ENCODE measurements at places on chromosomes 2 and 18.

- DNase-seq = no peak
These were observed 8.9 kb upstream of the MYL12A start for GRCh38 chr18:3238742-3239141.

DNA sequence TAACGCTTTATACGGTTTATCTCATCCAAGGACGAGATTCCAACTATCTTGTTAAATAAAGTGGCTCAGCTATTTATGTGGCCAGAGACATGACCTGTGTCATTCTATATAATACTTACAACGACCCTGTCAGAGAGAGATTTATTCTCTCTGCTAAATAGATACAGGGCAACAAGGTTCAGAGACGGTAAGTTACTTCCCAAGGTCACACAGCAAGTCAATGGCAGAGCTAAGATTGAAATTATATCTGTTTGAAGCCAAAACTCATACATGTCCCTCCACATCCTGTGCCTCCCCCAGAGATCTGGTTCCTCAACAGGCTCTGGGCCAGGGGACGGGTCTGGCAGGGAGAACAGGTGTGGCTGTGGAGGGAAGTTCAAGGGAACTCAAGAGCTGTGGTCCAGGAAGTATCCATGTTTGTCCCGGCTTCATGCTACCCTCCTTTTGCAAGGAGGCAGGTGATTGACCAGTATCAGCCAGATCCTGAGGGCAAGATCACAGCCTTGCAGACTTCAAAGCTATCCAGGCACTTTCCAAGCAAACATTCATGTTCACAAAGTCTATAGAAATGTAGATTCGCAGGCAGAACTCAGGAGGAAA is 99.8 kb downstream of the CAPN13 start:
- no peak for DNase-seq

DNA sequence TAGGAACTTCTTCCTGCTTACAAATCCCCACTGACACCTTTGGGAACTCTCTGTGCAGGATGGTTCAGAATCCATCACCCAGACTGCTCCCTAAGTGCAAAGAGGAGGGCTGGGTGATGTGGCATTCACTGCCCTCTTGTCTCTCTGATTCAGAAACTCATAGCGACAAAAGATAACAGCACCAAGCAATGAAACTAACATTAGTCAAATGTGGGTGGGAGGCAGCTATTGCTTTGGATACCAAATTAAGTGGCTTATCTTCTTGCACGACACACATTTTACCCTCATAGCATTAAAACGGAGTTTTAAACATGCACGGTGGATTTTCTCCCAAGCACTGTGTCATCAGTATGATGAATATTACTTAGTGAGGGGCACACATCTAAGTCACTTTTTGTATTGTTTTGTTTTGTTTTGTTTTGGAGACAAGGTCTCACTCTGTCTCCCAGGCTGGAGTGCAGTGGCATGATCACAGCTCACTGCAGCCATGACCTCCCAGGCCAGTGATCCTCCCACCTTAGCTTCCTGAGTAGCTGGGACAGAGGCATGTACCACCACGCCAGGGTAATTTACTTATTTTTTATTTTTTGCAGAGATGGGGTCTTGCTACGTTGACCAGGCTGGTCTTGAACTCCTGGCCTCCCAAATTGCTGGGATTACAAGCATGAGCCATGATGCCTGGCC is 40.9 kb upstream of the NEB start:
- no peak for DNase-seq

GRCh38 chr2:186641807-186642321 is 52.0 kb upstream of the FAM171B start:
- DNase-seq = no peak

DNA sequence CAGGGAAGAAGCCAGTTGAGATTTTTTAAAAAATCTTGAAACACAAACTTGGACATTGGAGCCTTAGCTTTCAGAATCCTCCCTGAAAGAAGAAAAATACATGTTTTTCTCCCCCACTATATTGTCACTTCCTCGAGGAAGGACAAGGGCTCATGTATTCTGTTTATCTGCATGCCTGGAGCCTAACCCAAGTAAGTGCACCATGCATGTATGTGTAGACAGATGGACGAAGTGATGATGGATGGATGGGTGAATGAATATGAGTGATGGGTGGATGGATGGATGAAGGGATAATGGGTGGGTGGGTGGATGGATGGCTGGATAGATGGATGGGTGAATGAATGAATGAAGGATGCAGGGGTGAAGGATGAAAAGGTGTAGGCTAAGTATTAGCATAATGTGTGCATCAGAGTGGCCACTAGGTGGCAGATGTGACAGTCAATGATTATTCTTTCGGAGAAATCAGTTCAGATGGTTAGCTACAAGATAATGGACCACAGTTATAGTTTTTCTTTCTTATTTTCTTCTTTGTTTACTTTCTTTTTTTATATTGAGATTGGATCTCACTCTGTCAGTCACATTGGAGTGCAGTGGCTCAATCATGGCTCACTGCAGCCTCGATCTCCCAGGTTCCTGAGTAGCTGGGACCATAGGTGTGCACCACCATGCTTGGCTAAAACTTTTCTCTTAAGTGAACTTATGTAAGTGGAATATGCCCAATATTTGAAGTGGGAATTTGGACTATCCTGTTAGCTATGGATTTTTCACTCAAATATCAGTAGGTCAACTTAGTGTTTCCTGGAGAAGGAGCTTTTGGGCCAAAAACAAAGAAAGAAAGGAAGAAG is 18.5 kb upstream of the CCDC93 start:
- no peak for DNase-seq

- no peak for DNase-seq
These were observed 28.7 kb upstream of the LYPD6B start for GRCh38 chr2:149009576-149010461.

- no peak for DNase-seq
These were observed 66.5 kb downstream of the ACTR2 start for GRCh38 chr2:65294136-65294535.

DNA sequence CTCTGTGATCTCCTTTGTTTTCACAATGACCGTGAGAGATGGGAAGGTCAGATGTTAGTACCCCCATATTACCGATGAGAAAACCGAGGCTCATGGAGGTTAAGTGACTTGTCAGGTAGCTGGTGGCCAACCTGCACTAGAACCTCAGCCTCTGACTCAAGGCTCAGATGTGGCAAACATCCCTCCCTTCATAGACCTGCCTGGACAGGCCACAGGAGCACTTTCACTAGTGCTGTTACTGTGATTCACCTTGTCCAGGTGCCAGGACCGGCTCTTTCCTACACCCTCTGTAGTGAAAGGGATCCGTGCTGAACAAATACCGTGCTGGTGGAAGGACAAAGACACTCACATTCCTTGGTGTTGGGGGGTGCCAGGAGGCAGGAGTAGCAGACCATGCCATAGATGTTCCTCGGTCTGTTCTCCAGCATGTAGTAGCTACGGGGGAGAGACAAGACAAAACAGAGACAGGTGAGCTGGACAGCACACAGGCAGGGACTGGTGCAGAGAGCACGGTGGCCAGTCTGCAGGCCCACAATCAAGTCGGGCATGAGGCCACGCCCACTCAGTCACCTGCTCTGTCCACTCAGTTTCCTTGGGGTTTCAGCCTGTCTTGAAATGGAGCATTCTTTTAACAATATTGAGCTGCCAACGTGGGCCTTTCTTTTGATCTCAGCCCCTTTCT is 65.9 kb downstream of the EDAR start:
- DNase-seq = no peak
